Activated CD4-positive, alpha-beta T cell treated with anti-CD3 and anti-CD28 coated beads, Interleukin-2, Interleukin-6, amounts not matched to agents 100 ng/mL and 50 ng/mL, durations not matched to agents 16 hours and 8 hours (primary cell): ENCODE measurements at places on chromosomes 5 and 9.

GRCh38 chr5:143434261-143435209, 31.0 kb upstream of the NR3C1 start:
- peak; percentile 16 for DNase-seq

DNA sequence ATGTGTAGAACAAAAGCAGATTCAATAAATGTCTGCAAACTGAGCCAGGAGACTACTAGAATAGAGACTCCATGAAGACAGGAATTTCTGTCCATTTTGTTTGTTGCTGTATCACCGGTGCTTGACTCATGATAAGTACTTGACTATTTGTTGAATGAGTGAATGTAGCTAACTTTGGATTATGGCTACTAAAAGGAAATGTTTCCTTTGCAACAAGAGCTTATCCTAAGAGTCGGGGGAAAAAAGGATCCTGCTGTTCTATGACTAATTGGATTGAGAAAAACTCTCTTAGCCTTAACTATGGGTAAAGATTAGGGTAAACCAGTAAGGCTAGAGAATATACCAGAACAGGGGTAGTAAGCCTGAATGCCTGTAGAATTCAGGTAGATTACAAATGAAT, 3.5 kb downstream of the PAIP1 start:
- DNase-seq: no peak

DNA sequence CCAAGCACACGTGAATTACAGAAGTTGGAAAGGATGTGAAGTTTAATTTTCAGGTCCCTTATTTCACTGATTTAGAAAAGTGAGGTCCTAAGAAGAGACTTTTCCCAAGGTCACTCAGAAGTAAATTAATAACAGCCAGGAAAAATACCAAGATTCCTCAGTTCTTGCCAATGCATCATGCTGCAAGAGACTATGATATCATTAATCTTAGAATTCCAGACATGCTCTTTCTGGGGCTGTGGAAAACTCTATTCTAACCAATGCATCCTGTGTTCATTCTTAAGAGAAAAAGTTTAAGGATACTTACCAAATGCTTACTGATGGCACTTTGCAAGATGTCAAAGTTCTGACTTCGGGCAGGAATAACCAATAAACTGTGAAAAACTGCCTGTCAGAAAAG, 42.8 kb downstream of the TEX10 start:
- DNase-seq: no peak

DNA sequence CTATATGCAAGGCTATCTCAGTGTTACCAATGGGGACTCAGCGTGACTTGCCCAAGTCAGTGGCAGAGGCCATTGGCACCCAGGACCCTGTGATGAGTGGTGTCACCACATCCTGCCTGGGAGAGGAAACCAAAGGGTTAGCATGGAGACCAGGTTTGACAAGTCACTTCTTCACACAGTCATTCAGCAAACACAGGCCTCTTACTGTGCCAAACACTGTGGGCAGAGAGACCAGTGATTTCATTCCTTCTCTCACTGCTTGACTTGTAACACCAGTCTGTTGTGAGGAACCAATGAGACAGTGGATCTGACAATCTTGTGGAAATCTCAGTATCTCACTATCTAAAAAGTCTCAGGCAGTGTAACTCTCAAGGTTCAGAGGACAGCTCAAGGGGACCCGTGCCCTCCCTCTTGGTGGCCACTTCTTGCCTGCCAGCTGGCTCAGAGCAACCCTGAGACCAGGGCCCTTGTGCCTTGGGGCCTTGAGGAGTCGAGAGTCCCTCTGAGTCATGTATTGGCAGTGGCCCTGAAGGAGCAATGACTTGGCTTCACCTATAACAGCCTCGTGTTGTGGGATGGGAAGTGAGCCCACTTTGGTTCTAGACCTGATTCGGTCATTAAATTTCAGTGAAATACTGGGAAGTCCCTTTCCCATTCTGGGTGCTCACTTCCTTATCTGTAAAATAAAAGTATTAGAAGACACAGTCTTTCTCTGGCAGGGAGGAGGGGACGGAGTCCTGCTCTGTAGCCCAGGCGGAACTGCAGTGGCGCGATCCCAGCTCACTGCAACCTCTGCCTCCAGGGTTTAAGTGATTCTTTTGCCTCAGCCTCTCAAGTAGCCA, 1.6 kb downstream of the FABP6 start:
- peak; percentile 29 for DNase-seq
